Vagina (tissue), 2 donors: ENCODE measurements at places on chromosomes 2 and 18. TPM values are rescaled to one million over a fixed set of nuclear protein-coding genes. Genes with fewer than 3 reads are reported as not detected.

Gene ANKRD44
- 46.4 TPM for total RNA-seq

Gene CCBE1
- total RNA-seq, result 2.9 TPM

Gene EPAS1
- total RNA-seq, result 222 TPM

Gene SH3BP4
- 19.2 TPM for total RNA-seq

Gene WDFY1
- 44.2 TPM for total RNA-seq

Gene C2orf78
- total RNA-seq, result not detected

Gene LANCL1
- 29.2 TPM for total RNA-seq

Gene ZNF521
- 18.7 TPM for total RNA-seq

Gene MYO3B
- 0.49 TPM for total RNA-seq

Gene MROH2A
- not detected for total RNA-seq

Gene SIX3
- total RNA-seq, result not detected

Gene TOGARAM2
- total RNA-seq, result under 0.01 TPM

Gene GULP1
- 57.2 TPM for total RNA-seq

Gene GPR39
- not detected for total RNA-seq

Gene SATB2
- total RNA-seq, result 7.4 TPM

Gene MRPL19
- total RNA-seq, result 34.1 TPM
